T-helper 1 cell (primary cell): ENCODE measurements at places on chromosomes 5 and 9.

DNA sequence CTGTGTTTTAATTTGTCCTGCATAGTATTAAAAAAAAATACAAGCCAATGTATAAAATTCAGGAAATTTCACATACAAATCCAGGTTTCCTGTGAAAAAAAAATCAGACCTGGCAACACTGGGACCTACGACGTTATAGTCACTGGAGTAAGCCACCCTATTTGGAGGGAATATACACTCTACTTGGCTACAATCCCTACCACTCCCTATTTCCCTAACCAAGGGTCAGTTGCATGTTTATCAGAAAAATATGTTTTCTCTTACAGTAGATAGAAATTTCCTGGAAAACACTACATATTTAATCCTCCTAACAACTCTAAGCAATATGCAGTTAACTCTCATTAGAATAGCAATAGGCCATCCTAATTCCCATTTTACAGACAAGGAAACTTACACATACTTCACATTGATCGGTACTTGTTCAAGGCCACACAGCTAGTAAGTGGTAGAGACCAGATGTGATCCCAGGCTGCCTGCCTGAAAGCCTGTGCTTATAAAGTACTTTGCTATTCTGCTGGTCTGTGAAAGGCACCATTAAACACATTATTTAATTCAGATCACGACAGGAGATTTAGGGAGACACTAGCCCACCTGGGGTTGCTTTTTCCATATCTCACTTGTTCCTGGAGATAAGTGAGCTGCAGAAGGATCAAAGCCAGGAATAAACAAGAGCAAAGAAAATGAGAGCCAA lies 70.8 kb downstream of the MFAP3 start:
- DNase-seq, result no peak

DNA sequence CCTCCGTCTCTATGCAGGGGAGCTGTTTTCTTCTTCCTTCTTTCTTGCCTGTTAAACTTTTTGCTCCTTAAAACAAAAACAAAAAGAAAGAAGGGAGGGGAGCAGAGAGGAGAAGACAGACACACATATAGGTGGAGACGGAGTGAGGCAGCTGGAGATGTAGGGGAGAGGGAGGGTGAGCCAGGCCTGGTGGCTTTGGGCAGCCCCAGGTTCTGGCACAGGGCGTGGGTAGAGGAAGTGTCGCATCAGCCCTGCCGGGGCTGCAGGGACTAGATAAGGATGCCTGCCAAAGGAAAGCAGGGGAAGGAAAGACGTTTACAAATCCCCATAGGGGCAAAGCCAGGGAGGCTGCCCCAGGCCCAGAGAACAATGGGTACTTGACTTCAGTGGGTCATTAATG lies 38.7 kb upstream of the PTGS1 start:
- no peak for DNase-seq

DNA sequence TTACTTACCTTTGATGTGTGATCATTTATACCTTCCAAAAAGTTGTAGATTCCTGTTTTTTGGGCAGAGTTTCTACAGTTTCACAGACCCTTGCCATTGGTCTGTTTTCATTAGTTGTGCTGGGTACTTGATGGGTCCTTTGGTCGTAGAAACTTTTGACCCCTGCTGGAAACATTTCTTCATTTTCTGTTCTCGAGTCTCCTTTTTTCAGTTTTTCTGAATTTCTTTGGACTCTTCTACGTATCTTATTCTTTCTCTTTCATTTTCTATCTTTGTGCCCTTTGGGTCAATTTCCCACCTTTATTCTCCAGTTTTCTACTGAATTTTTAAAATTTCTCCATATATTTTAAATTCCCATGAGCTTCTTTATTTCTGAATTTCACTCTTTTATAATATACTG lies 16.7 kb downstream of the AP3S1 start:
- DNase-seq, result no peak

GRCh38 chr9:91896513-91897121 lies 53.4 kb downstream of the ROR2 start:
- DNase-seq, result no peak

DNA sequence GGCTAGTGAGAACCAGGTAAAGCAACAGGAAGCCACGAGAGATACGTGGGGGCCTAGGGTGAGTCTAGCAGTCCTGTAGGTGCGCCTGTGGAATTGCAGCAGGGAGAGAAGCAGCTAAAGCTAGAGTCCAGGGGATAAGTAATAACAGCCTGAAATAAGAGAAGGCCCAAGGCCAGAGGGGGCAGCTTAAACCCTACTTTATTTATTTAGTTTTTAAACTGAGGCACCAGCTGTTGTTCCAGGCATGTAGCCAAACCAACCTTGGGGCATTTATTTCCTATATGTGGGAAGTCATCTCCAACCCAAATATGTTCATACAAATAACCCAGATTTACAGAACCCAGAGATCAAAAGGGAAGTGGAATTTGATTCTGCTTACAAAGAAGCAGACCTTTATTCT lies 93.5 kb downstream of the GLDC start:
- no peak for DNase-seq

GRCh38 chr9:87620731-87621322 lies 105.1 kb upstream of the CTSL start:
- no peak for DNase-seq

DNA sequence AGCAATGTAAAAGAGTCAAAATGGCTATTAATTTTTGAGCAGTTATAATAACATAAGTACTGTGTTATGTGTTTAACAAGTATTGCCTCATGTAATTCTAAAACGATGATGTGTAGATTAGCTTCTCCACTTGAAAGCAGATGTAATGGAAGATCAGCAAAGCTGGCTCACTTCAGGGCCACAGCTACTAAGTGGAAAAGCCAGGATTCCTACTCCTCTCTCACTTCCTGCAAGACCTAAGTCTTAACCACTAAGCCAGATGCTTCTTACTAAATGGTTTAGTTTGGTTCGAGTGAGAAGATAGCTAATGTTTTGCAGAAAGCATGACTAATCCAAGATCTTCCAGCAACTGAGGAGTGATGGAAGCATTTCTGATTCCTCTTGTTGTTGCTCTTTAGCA lies 15.7 kb upstream of the TNC start:
- DNase-seq, result no peak

- DNase-seq, result no peak
Observed at GRCh38 chr9:14661421-14662059, 31.7 kb downstream of the ZDHHC21 start.

DNA sequence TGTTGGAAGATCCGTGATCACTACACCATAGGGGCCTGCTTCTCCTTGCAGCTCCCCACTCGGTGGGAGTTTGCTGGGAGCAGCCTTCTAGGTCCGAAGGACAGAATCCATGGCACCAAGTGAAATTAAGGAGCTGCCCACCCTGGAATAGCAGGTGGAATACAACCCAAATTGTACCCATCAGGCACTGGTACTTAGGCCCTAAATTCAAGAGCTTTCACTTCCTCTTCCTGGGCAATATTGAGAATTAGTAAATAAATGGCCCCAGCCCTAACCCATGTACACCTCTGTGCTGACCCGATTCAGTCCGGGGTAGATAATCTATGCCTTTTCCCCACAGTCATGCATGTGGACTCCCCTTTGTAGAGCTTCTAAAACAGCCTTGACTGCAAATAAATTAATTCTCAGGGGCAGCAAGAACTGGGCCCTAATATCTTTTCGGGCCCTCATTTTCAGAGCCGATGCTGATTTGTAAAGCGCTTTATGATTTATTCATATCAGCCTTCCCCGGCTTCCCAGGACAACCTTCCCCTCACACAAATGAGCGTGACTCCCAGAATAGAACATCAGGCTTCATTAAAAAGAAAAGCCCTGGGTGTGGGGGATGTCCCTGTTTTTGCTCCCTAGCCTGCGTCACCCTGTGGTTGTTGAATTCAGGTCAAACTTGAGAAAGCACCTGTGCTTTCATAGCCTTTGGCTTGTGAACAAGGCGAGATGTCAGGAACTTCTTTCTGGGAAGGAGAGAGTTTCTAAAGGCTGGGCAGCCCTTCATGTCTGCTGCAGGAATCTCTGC lies 126.1 kb upstream of the TBC1D2 start:
- DNase-seq, result no peak

DNA sequence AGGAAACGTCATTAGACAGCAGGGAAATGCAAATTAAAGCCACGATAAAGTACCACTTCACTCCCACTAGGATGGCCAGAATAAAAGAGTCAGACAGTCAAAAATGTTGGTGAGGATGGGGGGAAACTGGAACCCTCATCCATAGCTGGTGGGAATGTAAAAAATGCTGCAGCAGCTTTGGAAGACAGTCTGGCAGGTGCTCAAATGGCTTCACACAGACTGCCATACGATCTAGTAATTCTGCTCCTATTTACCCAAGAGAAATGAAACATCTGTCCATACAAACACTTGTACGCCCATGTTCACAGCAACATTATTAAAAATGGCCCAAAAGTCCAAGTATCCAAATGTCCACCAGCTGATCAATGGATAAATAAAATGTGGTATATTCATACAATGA lies 158.9 kb upstream of the PHYKPL start:
- no peak for DNase-seq

GRCh38 chr5:36600917-36601527 lies 5.4 kb upstream of the SLC1A3 start:
- no peak for DNase-seq

DNA sequence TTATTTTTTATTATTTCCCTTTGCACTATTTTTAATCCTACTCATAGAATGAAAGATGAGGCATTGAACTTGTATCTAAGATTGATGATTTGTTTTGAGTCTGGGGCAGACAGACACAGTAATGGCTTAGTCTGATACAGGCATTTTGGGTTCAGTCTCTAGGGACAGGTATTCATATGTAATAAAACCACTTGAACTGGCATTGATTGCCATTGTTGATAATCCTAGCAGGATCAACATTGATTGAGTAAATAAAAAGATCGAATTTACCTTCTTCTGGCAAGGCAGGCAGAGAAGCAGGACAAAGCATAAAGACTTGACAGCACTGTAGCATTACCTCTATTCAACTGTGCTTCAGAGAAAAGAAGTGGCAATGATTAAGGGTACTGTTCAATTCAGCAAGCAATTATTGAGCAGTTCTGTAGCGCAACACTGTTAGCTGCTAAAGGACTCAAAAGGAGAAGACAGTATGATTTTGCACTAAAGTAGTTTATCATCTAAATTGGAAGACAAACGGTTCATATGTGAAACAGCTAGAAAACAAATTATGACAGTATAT lies 144.4 kb downstream of the COMMD10 start:
- DNase-seq, result no peak

DNA sequence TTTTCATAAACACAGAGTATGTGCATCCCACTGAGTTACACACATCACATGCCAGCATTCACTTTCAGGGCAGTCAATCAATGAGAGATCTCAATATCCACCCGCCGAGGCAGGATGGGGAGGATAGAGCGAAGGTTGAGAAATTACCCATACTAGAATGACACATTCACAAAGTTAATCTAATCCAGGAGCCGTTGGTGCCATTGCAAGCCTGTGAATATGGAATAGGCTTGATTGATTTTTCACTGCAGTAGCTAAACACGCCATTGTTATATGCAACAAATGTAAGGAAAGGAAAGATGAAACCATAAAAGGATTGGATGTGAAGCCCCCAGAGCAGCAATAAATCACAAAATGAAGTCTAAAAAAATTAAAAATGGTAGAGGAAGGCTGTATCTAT lies 167.9 kb upstream of the GPR151 start:
- DNase-seq, result no peak

GRCh38 chr5:52800394-52801213 lies 12.9 kb downstream of the ITGA1 start:
- DNase-seq, result peak; percentile 70

DNA sequence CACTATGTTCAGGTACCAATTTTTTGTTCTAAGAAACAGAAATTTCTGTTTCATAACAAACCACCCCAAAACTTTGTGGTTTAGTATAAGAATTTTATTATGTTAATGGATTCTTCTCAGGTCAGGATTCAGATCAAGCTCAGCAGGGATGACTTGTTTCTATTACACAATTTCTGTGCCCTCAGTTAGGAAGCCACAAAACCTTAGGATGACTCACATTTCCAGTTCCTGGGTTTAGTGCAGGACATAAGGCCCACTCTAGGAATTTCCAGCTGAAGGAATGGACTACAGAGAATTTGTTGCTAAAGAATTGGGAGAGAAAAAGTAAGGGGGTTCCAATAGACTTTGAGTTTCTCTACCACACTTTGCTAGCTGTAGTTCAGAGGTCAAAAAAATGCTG lies 629.3 kb downstream of the ANXA1 start:
- DNase-seq, result no peak

DNA sequence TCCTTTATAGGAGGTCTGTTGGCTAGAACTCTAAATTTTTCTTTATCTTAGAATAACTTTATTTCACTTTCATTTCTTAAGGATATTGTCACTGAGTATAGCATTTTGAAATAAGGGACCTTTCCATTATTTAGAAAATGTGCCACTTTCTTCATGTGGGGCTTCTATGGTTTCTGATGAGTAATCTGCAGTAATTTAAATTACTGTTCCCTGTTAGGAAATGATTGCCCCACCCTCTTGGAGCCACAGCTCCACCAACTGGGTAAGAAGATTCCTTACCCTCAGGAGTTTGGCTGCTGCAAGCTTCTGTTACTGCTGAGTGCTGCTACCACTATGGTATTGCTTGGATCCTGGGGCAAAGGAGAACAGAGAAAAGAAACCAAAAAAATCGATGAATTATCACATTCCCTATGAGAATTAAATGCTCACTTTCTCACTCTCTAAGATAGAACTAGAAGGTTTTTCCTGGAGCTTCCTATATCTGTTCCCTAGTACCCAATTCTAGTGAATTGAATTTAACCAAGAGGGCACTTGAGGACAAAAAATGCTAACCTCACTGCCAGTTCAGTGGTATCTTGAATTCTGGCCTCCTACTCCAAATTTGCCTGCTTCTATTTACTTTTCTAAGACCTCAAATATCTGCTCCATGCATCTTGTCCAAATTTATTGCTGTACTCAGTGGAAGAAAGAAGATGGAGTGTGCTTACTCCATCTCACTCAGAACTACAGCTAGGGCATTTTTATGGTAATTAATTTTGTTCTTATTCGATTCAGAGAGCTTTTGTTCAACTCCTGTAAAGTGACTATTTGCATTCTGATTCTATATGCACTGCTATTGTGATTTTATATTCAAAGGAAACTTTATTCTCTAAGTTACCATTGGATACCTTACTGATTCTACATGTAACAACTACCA lies 2111.3 kb downstream of the MAT2B start:
- no peak for DNase-seq
